ENCODE measurements at places on chromosomes 12 and 14. TPM values are rescaled to one million over a fixed set of nuclear protein-coding genes. Genes with fewer than 3 reads are reported as not detected.

DNA sequence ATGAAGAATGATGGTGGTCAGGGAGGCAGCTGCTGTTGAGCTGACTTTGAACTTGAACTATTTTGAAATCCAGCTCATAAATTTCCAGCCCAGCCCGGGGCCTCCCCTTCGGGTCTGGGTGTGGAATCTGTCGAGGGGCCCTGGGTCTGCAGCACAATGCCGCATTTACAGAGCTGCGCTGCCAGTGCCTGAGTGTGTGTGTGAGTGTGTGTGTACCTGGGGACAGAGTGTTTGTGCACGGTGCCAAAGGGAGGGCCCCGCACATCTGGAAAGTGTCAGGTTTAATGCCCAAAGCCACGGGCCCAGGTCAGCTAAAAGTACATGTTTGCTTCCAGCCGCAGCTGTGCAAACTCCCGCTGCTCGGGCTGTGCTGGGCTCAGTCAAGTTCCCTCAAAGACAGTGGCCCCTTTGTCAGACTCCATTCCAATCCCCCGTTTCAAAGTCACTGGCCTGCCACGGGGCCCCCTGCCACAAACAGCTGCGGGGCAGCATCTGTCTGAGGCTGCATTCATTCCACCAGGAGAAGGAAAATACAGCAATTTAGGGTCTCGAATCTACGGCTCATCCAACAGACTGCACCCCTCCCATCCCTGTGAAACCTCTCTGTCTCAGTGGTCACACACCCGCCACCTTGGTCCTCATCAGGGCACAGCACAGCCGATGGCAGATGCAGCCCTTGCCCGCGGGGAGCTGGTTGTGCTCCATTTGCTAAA lies 16.3 kb upstream of the RFLNA start:
- no peak for DNase-seq

DNA sequence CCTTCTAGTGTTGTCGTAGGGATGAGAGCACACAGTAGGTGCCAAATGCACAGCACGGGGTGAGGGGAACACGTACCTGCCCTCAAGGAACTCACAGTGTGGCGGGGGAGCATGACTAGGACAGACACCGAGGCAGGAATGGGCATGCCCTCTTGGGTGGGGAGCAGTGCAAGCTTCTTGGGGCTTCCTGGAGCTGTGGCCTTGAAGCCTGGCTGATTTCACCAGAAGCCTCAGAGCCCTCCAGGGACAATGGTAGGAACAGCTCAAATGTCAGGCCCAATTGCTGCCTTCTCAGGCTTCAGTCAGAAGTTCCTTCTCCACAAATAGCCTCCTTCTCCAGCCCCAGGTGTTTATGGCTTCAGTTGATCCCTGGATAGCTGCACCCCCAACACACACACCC lies 43.4 kb downstream of the TEAD4 start:
- no peak for DNase-seq

GRCh38 chr12:2669560-2669959 lies 125.2 kb upstream of the FKBP4 start:
- DNase-seq = no peak

GRCh38 chr12:110286623-110287022 lies 5.6 kb downstream of the ATP2A2 start:
- DNase-seq = no peak

GRCh38 chr12:68240079-68240478 lies 13.3 kb downstream of the IL22 start:
- DNase-seq = no peak

GRCh38 chr14:74804219-74804825 lies 41.2 kb downstream of the YLPM1 start:
- no peak for DNase-seq

- peak; percentile 16 for DNase-seq
Measured at GRCh38 chr14:89912667-89913211, 41.8 kb downstream of the EFCAB11 start.

The KRT85 gene
- not detected for polyA plus RNA-seq

DNA sequence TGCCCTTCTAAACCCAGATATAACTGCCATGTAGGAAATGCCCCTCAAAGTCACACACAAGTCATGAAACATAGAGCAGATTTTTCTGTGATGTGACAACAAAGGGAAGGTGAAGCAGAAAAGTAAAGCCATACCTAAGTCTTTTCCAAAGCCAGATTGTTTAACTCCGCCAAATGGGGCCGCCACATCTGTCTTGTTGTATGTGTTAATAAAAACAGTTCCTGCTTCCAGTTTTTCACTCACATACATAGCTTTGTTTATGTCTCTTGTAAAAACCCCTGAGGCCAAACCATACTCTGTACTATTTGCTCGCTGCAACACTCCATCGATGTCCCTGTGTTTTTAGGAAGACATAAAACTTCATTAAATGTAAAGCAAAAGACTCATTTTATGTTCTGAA lies 40.3 kb downstream of the NOPCHAP1 start:
- no peak for DNase-seq

The CLEC6A gene
- not detected for polyA plus RNA-seq

DNA sequence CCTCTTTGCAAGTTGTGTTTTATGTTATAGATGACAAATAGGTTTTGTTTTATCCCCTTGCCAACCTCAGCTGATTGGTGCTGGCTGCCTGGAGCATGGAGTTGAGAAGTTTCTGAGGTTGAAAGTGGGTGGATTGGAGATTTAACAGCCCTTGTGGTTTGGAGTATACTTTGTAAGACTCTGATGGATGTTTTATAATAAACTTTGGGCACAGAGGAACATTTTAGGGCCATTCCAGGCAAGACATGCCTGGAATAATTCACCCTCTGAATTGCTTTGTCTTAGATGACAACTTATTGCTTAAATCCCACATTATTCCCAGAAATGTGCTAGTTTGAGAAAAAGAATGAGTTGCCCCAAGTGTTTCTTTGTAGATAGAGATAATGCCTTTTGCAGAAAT lies 158.9 kb downstream of the SLC5A8 start:
- DNase-seq = no peak

The EEF1AKMT3 gene
- polyA plus RNA-seq = 1.2 TPM

The ABCB9 gene
- 6.0 TPM for polyA plus RNA-seq

DNA sequence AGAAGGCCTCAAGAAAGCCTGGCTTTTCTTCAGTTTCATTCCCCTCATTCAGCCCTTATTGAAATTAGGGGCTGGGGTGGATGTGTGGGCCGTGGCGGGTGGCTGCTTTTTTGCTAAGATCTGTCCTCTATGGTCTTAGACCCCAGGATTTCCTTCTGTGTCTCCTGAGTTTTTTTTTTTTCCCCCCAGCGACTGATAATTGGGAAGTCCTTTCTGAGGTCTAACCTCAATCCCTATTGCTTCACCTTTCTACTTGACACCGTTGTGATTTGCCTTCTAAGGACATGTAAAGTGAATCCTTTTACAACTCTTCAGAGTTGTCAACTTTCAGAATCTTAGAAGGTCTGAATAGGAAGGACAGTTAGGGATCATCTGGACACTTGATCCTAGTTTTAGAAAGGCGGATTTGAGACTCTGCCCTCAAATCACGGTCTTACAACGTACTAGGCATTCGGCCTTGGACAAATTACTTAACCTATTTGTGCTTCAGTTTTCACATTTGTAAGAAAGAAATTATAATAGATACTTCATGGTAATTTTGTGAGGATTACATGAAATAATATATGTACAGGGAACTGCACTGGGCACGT lies 4.4 kb downstream of the GPR84 start:
- no peak for DNase-seq

- DNase-seq = no peak
Measured at GRCh38 chr14:20429801-20430669, 5.9 kb downstream of the KLHL33 start.

DNA sequence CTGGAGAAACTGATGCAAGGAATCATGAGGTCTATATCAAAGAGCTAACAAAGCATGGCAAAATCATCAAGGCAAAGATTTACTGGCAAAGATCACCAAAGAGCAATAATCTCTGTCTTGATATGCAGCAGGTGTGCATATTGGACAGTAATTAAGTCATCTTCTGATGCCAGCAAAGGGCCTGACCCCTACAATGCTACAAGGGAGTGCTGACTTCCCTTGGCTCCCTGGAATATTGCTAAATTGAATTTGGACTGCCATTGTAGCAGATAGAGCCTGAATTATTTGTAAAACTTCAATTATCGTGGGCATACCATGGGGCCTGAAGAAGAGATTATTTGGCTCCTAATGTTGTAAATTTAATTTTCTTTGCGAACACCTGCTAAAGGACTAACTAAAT lies 307.9 kb upstream of the SYT1 start:
- DNase-seq = no peak

- DNase-seq = no peak
Measured at GRCh38 chr12:101018540-101018939, 191.5 kb downstream of the SLC5A8 start.

The DDX55 gene
- 6.2 TPM for polyA plus RNA-seq

The GPR132 gene
- 0.35 TPM for polyA plus RNA-seq

- DNase-seq = no peak
Measured at GRCh38 chr12:13947276-13947946, 34.0 kb downstream of the GRIN2B start.

GRCh38 chr12:50195832-50196231 lies 28.7 kb upstream of the CERS5 start:
- no peak for DNase-seq

The LALBA gene
- polyA plus RNA-seq = not detected

GRCh38 chr12:25459541-25459951 lies 93.5 kb downstream of the LMNTD1 start:
- DNase-seq = peak; percentile 36

DNA sequence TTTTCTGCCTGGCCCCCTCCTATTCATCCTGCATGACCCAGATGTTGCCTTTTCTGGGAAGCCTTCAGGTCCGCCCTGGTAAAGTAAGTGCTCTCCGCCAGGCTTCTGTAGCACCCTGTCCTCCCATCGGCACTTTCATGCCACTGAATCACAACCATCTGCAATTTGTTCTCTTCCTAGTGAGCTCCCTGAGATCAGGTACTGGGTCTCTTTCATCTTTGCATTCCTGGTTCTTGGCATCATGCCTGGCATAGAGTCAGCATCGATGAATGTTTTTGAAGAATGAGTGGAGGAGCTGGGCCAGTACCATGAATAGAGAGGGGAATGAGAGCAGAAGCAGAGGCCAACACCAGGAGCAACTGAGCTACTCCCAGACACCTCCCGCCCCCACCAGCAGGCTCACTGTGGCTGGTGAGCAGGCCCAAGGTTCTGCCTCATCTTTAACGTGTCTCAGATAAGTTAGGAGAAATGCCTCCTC lies 13.1 kb downstream of the ZDHHC22 start:
- no peak for DNase-seq

DNA sequence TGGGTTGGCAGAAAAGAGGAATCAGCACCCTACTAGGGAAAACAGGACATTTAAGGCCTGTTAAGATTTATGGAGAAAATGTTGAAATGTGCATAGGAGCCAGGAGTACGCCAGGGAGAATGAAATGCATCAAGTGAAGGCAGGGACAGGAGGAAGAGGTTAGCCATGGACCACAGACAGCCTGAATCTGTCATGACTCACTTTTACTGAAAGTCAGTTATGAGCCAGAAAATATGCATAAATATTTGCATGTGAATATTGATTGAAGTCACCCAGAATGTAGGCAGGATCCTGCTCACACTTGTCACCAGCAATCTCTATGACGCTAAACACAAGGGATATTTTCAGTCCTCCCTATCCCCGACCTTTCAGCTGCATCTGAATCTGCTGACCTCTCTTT lies 25.1 kb upstream of the CDK17 start:
- no peak for DNase-seq

- no peak for DNase-seq
Measured at GRCh38 chr12:57496822-57497221, 9.0 kb downstream of the MARS1 start.

The CHGA gene
- 0.14 TPM for polyA plus RNA-seq

The APOF gene
- polyA plus RNA-seq = not detected

DNA sequence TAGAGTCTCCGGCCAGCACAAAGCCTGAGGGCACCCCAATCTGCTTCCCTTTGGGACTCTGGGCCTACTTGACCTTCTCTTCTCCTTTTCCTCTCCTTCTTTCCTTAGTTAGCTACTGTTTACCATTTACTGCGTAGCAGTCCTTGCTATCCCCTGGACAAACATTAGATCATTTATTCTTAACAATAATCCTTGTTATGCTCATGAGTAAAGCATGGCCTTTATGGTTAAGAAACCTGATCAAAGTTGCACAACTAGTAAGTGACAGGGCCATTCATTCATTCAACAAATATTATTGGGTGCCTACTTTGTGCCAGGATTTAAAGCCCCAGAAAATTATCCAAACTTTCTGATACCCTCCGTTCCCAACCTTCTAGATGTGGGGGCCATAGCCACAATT lies 3.2 kb upstream of the HDAC7 start:
- no peak for DNase-seq

DNA sequence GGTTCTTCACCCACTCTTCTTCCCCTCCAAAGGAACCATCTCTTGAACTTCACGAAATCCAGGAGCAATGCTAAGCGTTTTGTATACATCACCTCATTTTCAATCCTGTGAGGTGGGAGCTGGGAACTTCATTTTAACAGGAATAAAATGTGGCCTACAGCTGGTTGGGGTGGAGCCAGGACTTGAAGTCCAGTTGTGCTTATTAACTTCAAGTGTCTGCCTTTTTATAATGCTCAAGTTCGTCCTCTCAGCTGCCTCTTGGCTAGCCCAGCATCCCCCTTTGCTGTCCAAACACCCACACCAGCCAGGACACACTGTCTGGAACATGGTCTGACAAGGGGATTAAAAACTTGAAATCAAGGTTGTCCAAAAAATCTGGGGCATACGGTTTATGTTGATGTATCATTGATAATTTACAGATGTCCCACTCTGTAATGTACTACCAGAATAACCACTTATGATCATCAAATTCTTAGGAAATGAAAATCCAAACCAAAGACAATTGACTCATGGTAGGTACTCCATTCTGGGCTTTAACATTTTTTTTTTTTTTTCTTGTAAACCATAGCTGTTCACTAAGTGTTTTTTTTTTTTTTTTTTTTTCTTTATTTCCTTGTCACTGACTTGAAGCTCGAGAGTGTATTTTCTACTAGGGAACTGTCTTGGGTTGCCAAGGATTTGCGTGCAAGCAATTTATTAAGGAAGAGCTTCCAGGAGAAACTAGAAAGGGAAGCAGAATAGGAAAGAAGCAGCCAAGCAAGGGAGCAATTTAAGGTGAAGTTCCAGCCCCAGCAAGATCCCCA lies 252.3 kb downstream of the EFCAB11 start:
- DNase-seq = no peak

DNA sequence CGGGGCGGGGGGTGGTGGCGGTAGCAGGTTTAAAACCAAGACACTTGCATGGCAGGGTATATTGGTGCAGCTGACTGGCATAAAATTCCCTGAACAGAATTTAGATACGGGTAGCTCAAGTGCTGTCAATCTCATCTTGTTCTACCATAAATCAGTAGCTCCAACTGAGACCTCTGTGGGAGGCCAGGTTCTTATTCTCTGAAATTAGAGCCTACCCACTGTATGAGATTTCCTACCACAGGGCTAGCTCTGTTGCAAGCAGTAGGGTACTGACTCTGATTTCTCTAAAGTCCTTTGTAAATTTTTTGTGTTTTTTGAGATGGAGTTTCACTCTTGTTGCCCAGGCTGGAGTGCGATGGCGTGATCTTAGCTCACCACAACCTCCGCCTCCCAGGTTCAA lies 3.3 kb upstream of the RPLP0 start:
- no peak for DNase-seq

DNA sequence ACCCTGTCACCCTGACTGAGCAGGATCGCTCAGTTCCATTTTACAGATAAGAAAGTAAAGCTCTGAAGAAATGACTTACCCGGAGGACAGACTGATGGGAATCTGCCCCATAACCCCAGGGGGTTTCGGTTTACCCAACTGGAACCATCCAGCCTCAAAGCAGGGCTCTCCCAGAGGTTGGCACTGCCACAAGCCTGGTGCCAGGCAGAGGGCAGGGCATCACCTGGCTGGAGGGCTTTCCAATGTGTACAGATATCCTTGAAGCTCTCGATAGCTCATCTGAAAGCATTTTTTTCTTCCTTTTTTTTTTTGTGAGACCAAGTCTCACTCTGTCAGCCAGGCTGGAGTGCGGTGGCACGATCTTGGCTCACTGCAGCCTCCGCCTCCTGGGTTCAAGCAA lies 33.2 kb downstream of the STON2 start:
- no peak for DNase-seq

The ACRBP gene
- 0.43 TPM for polyA plus RNA-seq

Data from heart right ventricle (tissue), 16 donors.